ENCODE measurements at places on chromosomes 5 and 9.
A peak's percentile ranks its signal among the peaks of the same experiment; 100 is the strongest.

GRCh38 chr9:83708515-83709158, 879 bp upstream of the UBQLN1 start:
- peak; percentile 73 for DNase-seq

GRCh38 chr5:121550989-121551388, 300.7 kb upstream of the FTMT start:
- DNase-seq: no peak

- no peak for DNase-seq
Measured at GRCh38 chr5:59035681-59036080, 452.8 kb downstream of the RAB3C start.

DNA sequence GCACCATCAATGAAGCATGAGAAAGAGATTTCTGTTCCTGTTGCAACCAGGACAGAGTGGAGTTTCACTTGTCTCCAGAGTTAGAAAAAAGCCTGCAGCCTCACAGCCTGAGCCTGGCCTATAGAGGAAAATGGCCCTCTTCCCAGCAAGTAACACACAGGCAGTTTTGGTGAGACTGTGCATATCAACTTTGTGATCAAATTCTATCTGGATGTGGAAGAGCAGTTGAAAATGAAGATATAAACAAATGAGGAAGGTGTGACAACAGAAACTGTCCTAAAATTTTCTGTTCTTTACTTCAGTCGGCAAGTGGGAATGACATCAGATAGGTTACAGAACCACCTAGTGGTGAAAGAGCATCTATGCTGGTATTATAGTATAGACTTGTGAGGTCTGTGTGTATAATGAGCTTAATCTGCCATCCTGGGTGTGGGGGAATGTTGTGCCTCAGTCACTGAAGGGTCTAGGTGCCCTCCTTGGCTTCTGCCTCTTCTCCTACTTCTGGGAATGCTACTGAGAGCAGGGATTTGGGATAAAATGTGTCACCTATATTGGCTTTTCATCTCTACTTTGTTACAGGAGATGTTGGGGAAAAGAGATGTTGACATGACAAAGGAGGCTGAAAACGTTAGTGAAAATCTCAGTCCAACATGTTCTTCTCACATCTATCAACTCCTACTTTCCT, 28.2 kb downstream of the YIPF5 start:
- peak; percentile 48 for DNase-seq
